ENCODE measurements at places on chromosomes 6 and 20.

DNA sequence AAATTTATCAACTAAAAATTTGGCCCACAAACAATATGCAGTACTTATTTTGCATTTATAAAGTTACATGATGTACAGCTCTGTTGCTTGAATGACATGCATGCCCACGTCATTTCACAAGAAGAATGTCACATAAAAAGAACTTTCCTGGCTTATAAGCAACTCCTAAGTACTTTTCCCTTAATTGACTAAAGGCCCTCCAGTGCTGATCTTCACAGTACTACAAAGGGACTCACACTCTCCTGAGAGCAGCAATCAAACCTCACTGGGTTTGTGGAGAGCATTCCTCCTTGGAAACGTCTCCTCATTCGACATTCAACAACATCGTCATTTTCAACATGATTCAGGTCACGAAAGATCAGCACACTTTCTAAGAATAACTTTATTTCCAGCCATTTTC lies 111.1 kb downstream of the IPCEF1 start:
- DNase-seq: no peak

DNA sequence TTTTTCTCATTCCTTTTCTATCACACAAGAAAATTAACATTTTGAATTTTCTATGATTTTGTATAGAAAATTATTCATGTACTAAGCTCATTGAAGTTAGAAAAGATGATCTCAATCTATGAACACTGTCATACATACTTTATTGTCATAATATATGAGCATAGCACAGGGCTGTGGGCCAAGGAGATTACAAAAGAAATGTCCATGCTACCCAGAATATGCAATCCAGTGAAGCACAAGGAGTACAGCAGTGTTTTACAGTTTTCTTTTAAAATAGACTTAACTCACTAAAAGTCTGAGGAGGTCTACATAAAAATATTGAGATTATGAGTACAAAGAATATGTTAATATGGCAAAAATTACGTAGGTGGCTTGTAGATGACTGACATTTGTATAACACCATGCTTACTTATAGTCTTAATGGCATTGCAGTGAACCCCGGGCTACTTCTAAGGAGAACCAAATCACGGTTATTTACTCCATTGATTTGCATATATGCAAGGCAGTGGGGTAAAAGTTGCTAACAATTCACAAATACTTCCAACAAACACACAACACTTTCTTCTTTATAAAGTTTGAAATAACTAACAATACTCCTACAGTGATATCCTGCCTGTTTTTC lies 257.1 kb downstream of the BCKDHB start:
- DNase-seq: no peak

GRCh38 chr6:113364766-113365165 lies 492.4 kb upstream of the MARCKS start:
- DNase-seq: no peak

DNA sequence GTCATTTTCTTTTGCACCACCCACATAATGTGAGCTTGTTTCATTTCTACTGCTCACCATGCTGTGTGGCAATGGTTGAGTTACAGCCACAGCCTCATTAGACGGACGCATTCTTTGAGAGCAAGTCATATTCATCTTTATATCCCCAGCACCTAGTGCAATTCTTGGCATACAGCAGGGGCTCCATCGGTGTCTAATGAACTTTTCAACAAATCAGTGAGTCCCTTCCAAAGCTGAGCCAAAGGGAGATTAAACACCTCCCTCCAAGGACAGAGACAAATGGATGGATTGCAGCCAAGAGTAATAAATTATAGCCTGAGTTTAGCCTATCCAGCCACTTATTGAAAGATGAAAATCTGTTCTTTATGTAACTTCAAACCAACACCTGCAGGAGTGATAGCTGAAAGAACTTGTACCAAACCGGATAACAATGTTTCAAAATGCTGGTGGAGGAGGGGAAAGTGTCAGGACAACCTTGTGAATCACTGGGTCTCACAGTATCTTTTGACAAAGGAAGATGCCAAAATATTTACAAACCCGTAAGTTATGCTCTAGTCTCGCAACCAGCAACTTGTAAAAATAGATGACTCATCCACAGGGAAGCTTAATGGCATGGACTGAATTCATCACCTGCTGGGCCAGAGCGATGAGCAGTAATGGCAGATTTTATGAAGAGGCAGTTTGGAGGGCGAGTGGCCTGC lies 139.0 kb downstream of the PXDC1 start:
- peak; percentile 27 for DNase-seq

DNA sequence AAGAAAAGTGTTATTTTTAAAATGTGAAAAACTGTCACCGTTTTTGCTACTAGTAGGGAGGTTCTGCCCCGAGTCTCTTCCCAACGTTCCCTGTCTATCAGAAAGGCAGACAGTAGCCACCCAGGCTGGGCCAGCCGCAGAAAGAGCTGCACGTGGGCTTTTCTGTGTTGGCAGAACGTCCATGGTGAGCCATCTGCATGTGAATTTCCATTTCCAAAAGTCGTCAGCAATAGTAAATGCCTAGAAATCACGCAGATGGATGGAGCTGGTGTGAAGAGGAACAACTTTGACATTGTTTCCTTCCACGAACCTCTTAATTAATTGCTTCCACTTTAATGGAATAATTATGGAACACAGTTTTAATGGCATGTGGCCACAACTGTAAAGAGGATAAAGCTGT lies 97.5 kb downstream of the FAM120B start:
- DNase-seq: no peak

DNA sequence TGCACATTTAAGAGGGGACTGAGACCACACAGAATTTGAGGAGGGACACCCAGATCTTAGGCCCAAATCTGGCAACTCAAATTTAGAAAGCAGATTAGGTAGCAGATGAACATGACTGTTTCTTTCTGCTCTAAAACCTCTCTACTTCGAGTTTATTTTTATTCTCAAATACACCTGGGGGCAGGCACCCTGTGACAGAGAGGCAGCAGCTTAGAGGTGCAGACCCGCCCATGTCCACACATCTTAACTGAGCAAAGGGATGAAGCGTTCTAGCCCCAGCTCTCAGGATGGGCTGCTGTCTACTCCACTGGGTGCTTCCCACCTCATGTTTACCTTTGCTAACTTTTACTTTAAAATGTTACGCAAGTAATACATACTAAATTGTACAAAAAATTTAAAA lies 125.0 kb downstream of the SLC23A2 start:
- no peak for DNase-seq

- peak; percentile 8 for DNase-seq
Measured at GRCh38 chr6:25017932-25018567, 82.3 kb upstream of the RIPOR2 start.

DNA sequence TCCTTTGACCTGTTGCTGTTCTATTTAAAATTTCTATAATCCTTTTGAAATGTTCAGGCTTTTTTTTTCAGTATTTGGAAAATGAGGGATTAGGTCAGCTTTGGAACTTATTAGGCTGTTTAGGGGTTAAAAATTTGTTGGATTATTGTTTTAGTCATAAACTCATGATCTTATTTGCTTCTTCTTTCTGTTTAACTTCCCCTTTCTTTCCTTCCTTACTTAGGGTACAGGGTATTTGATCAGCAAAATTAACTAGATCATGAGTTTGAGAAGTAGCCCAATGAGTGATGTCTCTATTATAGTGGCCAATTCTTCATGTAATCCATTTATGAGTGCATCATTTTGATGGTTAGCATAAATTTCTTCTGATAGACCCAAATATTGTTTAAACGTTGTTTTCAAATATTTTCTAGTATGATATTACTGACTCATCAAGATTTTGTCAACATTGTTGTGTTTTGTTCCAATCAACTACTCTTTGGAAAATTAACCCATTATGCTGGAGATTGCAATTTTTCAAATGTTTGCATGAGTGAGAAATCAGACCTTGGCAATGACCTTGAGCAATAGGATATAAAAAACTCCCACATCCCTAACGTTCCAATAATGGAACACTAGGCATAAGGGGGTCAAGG lies 94.4 kb downstream of the OTOR start:
- no peak for DNase-seq

- no peak for DNase-seq
Measured at GRCh38 chr6:167311286-167311685, 13.6 kb upstream of the TTLL2 start.

GRCh38 chr6:163543321-163543720 lies 128.8 kb downstream of the QKI start:
- DNase-seq: no peak

- peak; percentile 54 for DNase-seq
Measured at GRCh38 chr6:79813854-79814709, 133.3 kb downstream of the ELOVL4 start.

DNA sequence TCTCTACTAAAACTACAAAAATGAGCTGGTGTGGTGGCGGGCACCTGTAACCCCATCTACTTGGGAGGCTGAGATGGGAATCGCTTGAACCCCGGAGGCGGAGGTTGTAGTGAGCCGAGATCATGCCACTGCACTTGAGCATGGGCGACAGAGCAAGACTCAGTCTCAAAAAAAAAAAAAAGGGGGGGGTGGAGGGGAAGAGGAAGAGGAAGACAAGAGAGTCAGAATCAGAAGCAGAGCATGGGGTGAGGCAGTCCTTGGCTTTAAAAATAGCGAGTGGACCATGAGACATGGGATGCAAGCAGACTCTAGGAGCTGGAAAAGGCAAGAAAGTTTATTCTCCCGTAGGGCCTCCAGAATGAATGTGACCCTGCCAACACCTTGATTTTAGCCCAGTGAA lies 3.9 kb upstream of the SLC9A8 start:
- no peak for DNase-seq

GRCh38 chr6:74780831-74781230 lies 425.0 kb downstream of the COL12A1 start:
- no peak for DNase-seq

DNA sequence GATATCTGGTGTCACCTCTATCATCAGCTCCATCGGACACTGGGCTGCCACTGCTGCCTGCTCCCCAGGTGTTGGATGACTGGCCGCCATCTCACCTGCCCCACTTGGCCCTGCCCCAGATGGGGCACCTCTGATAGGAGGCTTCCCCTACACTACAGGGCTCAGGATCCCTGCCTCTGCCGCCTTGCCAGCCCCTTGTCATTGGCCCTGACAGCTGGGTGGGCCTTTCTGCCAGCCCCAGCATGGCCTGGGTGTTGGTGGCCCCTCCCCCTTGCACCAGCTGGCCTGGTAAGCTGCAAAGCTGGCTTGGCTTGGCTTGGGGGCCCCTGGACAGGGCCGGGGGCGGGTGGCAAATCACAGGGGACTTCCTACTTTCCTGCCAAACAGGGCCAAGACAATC lies 10.6 kb downstream of the PACSIN1 start:
- DNase-seq: no peak
